Stimulated activated CD4-positive, alpha-beta T cell treated with anti-CD3 and anti-CD28 coated beads, Interleukin-1b, Interleukin-23, amount 100 ng/mL, for 4 hours (primary cell): ENCODE measurements at places on chromosomes 2 and 18.

GRCh38 chr2:158456309-158457066, at the start of the genes CCDC148 and PKP4:
Gene CCDC148, minus strand, starts transcription at chr2:158456753. Its CDS starts 314 bp downstream, at chr2:158456439.
Gene PKP4, plus strand, starts transcription at chr2:158456952. Its CDS starts 76,233 bp downstream, at chr2:158533185.
- peak; percentile 83 for DNase-seq

GRCh38 chr2:6826081-6826913, 39.4 kb downstream of the CMPK2 start:
- DNase-seq: peak; percentile 19

DNA sequence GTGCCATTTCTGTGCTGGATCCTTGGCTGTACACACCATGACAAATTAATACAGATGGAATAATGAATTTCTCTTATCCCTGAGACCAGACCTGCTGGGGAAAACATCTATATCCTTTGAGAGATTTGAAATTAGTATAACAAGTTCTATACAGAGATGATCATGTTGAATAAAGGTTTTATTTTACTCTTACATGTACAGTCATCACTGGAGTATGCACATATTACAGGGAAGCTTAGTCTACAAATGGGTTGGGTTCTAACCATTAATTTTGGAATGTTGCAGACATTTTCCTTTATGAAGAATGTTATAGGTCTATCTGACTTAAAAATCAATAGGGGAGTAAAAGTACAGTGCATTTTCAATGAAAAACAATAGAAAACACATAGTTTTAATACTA, 29.9 kb upstream of the MMADHC start:
- DNase-seq: no peak

DNA sequence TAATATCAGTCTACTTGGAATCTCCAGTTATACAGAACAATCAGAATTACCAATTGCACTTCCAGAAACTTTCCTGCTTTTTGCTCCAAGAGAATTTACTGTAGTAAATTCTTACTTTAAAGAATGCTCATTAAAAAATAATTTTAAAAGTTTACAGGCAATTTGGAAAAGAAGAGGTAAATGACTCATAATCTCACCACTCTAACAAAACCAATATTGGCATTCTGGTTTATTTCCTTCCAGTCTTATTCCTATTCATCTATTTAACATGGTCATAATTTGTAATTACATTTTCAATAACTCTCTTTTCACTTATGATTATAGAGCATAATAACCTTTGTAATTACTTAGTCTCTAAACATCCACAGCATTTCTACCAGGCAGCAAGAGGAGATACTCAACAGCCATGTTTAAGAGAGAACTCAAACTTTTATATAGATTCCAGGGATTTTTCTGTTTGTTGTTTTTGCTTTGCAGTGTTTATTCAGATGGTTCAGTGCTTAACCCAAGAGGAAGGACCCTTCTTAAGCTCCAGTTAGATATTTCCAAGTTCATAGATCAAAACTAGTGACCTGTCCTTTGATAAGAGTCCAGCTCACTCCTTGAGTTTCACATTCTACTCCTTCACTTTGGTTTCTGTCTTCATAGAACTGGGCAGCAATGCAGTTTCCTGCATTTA, 464.7 kb downstream of the TXNL1 start:
- no peak for DNase-seq

DNA sequence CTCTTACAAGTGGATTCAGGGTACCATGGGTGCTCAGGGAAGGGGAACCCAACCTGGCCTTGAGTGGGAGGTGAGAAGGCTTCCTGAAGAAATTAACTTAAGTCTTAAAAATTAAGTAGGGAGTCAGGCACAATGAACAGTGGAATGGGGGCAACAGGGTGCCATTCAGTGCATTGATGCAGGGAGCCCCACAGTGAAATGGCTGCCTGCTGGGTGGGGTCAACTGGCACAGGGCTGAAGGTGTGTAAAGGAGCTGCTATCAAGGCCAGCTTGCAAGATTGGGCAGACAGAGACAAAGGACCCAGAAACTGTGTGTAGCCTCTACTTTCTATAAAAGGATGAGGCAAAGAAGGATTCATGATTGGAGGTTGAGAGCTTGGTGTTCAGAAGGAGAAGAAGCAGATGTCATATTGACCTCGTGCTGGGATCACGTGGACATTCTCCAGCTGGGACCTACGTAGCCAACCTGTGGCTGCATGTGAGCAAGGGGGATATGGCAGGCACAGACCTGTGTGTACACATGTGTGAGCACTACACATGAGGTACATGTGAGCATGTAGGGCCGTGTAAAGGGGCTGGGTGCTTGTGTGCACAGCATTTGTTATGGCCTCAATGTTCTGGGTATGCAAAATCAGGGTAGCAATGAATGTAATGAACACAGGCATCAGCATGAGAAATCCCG, 209.5 kb upstream of the HAAO start:
- DNase-seq: no peak

DNA sequence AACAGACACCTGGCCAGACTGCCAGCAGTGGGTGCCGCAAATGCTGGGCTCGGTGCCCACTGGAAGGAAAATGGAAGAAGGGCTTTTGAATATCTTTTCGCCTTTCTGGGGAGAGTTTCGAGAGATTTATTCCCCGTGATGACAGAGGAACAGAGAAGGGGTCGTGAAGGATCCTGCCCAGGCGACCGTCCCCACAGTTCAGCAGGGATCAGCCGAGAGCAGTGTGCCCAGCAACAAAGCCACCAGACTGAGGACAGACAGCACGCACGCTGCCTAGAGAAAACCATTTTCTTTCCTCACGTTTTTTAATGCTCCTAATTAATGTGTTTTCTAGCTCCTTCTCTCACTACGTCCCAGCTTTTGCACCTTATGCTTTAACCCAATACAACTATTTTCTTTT, 47.7 kb downstream of the XRCC5 start:
- DNase-seq: no peak

- DNase-seq: no peak
These were observed 70.0 kb downstream of the PXDN start for GRCh38 chr2:1674276-1674675.

- DNase-seq: no peak
These were observed 372.7 kb downstream of the FBXO15 start for GRCh38 chr18:73774811-73775509.

DNA sequence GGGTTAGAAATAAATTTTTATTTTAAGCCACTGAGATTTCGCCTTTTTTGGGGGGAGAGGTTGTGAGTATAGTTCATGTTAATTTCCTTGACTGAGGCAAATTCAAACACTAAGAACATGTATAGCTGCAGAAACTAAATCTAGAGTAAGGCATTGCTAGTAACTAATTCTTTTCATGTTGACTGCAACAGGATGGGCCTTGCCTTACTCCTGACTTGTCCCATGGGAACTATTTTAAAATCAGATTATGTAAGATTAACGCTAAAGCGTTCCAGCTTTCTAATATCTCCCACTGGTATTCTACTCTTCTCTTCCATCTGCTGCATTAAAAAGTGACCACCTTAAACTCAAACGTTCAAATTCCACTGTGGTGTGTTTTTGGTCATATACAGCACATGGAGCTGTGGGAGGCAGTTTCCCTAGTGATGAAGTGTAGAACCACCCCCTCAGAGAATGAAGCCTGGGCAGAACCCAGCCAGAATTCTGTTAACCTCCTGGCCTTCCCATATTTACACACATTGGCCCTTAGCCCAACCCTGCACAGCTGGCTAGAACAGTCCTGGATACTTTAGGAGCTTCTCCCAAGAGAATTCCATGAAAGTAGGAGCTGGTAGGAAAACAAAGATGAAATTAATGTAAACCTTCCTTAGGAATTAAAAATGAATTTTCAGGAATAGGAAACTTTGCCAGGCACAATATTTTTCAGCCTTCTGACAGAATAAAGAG, 687.8 kb downstream of the SLC4A3 start:
- no peak for DNase-seq

DNA sequence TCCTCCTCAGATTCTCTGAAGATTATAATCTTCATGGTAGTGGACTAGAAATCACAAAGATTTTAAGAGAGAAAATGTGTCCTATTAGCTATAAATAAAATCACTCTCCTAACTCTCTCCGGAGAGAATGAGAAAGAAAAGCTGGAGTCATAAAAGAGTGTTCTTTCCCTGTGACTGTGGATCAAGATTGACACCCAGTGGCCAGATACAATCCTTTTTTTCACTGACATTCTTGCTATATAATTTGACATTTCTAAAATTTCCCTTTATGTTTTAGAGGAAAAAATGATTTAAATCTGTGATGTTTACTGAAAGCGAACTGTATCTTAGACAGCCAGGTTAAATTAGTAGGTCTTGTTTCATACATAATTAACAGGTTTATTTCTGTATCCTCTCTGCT, 35.4 kb upstream of the LRP2 start:
- DNase-seq: no peak

DNA sequence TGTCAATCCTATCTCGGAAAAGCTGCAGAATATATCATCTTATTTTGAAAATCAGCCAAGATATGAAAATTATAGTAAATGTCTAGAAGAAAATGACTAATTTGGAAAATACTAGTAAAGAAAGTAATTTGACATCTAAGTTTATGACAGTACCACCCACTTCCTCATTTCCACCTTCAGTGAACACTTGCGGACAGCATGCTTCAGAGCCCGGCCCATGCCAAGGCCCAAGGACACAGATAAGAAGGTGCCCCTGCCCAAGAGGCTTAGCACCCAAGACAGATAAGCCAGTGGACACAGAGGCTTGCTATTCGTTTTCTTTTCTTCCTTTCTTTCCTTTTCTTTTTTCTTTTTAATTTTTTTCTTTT, 4.8 kb upstream of the KCNG2 start:
- no peak for DNase-seq

DNA sequence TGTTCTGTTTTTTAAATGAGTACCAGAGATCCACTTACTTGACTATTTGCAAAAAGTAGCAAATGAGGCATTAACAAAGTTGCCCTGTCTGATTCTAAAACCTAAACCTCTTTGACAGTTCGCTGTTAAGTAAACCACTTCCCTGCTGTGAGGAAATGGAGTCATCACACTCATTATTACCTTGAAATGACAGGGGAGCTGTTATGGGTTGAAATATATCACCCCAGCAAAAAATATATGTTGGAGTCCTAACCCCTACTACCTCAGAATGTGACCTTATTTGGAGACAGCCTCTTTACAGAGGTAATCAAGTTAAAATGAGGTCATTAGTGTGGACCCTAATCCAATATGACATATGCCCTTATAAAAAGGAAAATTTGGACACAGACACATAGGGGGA, 36.1 kb downstream of the DHRS9 start:
- DNase-seq: no peak

DNA sequence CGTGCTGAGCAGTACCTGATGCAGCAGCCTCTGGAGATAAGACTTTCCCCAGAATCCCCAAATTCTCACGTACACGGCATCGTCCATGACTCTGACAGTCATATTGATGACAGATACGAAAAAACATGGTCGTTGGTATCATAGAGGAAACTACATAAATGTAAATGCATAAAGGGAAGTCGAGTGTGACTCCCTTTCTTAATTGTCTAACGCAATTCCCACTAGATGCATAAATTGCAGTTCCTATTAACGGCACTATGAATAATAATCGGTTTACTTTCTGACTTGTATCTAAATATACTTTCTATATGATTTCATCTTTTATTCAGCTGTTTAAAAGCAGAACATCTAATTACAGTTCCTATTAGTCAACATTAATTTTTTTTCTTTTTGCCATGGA, 322.6 kb upstream of the REV1 start:
- no peak for DNase-seq

GRCh38 chr2:3651691-3652648, 6.0 kb upstream of the ALLC start:
- peak; percentile 21 for DNase-seq

- DNase-seq: no peak
These were observed 388.9 kb downstream of the ALK start for GRCh38 chr2:29532436-29532835.

GRCh38 chr2:120375251-120376020, 29.5 kb downstream of the INHBB start:
- no peak for DNase-seq

DNA sequence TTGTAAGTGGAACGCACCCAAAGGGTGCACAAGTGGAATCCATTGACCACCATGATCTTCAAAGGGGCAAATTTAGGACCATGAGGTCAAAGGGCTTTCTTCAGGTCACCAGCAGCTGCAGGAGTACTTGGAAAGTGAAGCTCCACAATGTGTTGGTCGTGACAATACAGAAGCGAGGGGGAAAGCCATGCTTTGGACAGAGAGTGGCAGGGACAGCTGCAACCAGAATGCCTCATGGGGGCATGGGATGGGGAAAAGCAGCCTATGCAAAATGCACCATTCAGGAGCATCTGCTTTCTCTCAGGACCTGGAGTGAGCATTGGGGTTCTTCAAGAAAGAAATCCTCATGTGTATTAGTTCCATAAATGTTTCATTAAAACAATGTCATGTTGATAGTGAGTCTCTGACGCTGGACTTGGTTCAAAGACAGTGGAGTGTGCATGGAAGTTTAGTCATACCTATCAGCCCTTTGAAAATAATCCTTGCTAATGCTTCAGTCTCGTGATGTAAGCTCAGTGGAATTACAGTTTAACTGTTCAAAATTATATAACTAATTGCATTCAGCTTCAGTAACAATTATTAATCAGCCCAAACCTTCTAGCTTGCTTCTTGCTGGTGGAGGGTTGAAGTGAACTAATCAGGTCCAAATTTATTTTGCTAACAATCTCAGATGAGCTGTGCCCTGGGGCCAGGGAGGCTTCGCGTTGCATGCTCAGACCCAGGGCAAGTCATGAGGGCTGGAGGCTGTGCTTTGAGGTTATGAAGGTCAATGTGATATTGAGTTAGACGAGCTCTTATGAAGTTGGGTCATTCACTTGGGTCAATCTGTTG, 41.6 kb downstream of the ACKR3 start:
- DNase-seq: no peak

GRCh38 chr18:79982736-79983135, 5.6 kb downstream of the TXNL4A start:
- DNase-seq: no peak

DNA sequence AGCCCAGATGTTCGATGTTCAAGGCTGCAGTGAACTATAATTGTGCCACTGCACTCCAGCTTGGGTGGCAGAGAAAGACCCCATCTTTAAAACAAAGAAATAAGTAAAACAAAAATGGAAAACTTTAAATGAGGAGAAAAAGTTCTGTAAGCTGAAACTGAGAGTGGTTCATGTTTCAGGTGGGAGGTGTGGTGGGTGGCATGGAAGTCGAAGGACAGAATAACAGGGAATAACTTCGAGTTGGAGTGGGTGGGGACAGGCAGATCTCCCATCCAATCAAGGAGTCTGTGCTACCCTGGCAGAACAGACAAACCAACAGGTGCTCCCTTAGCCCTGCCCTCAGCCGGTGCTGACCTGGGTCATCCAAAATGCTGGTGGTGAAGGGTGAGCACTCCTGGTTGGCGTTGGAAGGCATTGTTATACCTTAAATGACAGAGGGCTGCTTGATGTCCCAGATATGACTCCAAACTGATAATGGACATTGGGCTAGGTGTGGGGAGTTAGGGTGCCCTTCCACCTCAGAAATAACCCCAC, 328.4 kb downstream of the DYSF start:
- DNase-seq: no peak

- no peak for DNase-seq
These were observed 992.7 kb downstream of the BCL11A start for GRCh38 chr2:59560769-59561168.
